Lower lobe of right lung (tissue), 2 donors: ENCODE measurements at places on chromosomes 1 and 21. TPM values are rescaled to one million over a fixed set of nuclear protein-coding genes. Genes with fewer than 3 reads are reported as not detected.

- DNase-seq = no peak
- no peaks in the 10 kb centered on the region for H3K27me3 ChIP-seq
- peaks cover 4% of the 10 kb centered on the region for H3K4me1 ChIP-seq
- H3K36me3 ChIP-seq = no peaks in the 10 kb centered on the region
- no peak overlapping the region for H3K4me3 ChIP-seq
- no peak overlapping the region for H3K27ac ChIP-seq
Observed at GRCh38 chr1:161933592-161934588, 89.8 kb downstream of the OLFML2B start.

NUDT4B gene
- not detected for total RNA-seq

- H3K27me3 ChIP-seq = no peaks in the 10 kb centered on the region
- DNase-seq = no peak
- peak overlapping the region; percentile 94 for H3K27ac ChIP-seq
Observed at GRCh38 chr1:185317886-185318310, 855 bp upstream of the IVNS1ABP start.

TCEA3 gene
- 41.9 TPM for total RNA-seq

HES3 gene
- not detected for total RNA-seq

HLX gene
- 18.5 TPM for total RNA-seq

DNA sequence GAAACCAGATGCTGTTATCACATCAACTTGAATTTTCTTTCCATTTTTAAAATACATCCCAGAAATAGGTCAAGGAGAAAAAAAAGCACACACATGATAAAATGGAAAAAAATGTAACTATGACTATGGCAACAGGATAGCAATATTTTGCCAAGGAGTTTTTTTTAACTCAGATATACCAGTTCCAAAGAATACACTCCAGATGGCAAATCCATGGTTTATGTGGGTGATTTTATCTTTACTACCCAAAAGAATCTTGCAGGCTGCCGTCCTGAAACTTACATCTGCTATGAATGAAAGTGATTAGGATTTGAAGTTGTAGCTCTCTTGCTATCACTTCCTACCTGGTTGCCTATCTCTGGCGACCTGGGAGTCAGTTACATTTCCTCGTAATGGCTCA, 91.0 kb upstream of the PLPPR4 start:
- no peaks in the 10 kb centered on the region for H3K27me3 ChIP-seq
- H3K27ac ChIP-seq = no peak overlapping the region
- no peaks in the 10 kb centered on the region for H3K36me3 ChIP-seq
- no peaks in the 10 kb centered on the region for H3K4me1 ChIP-seq
- DNase-seq = no peak

- DNase-seq = no peak
- no peaks in the 10 kb centered on the region for H3K27me3 ChIP-seq
- peaks cover 53% of the 10 kb centered on the region for H3K4me1 ChIP-seq
- no peak overlapping the region for H3K27ac ChIP-seq
- H3K4me3 ChIP-seq = no peak overlapping the region
Observed at GRCh38 chr1:68201546-68202238, 30.6 kb downstream of the WLS start.

LRRC38 gene
- not detected for total RNA-seq

DNA sequence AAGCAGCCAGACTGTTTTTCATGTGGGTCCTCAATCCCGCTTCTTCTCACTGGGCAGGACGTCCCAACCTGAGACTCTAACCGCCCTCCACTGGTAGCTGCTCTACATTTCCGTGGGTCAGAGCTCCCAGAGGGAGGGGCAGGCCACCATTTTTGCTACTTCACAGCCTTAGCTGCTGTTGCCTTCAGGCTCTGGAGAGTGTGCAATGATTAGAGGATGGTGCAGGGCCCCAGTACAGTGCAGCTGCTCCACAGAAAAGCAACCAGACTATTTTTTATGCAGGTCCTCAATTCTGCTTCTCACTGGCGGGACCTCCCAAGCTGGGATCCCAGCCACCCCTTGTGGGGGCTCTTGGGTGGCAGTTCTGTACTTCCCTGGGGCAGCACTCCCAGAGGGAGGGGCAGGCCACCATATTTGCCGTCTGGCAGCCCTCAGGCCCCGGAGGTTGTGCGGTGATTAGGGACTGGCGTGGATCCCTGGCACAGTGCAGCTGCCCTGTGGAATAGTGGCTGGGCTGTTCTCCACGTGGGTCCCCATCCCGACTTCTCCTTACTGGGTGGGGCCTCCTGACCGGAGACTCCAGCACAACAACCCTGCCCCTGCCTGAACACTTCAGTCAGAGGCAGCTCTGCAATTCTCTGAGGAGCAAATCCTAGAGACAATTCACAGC, 647.6 kb upstream of the PKN2 start:
- no peaks in the 10 kb centered on the region for H3K4me1 ChIP-seq
- no peak for DNase-seq
- no peaks in the 10 kb centered on the region for H3K36me3 ChIP-seq
- H3K27me3 ChIP-seq = no peaks in the 10 kb centered on the region

- H3K4me1 ChIP-seq = peaks cover 3% of the 10 kb centered on the region
- H3K27me3 ChIP-seq = no peaks in the 10 kb centered on the region
- DNase-seq = no peak
- H3K4me3 ChIP-seq = peak overlapping the region; percentile 92
Observed at GRCh38 chr1:114671011-114671938, 1.4 kb upstream of the DENND2C start.

DNA sequence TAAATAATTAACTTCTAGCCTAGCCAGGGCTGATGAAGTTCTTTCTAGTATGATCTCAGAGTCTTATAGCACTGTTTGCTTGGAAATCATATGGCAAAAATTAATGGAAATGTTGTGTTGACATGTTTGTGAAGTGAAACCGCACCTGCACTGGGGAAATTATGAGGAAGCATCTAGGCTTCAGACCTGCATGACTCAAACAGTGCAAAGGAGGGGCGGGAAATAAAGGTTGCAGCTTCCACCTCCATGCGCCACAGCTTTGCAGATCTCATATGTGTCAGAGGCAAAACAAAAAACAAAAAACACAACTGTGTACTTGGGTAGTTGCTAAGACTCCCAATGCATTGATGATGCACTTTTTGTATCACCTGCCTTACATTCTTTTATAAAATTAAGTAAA, 1080.6 kb downstream of the PLA2G4A start:
- H3K27ac ChIP-seq = no peak overlapping the region
- DNase-seq = no peak
- H3K36me3 ChIP-seq = no peaks in the 10 kb centered on the region
- H3K4me1 ChIP-seq = no peaks in the 10 kb centered on the region
- H3K4me3 ChIP-seq = no peak overlapping the region

TBX15 gene
- total RNA-seq = 0.15 TPM

GRCh38 chr21:44365251-44365966, 12.0 kb downstream of the TRPM2 start:
- H3K4me1 ChIP-seq = peaks cover 5% of the 10 kb centered on the region
- peaks cover 7% of the 10 kb centered on the region for H3K27me3 ChIP-seq
- no peak for DNase-seq
- H3K36me3 ChIP-seq = no peaks in the 10 kb centered on the region

ADORA3 gene
- 10.3 TPM for total RNA-seq

CAPN8 gene
- total RNA-seq = 70.6 TPM

SPEN gene
- 54.7 TPM for total RNA-seq

- H3K4me3 ChIP-seq = no peak overlapping the region
- no peaks in the 10 kb centered on the region for H3K36me3 ChIP-seq
- no peaks in the 10 kb centered on the region for H3K27me3 ChIP-seq
Observed at GRCh38 chr1:167081594-167082156, 8.5 kb downstream of the GPA33 start.

- H3K4me1 ChIP-seq = peaks cover 25% of the 10 kb centered on the region
- peak overlapping the region; percentile 74 for H3K27ac ChIP-seq
- H3K27me3 ChIP-seq = no peaks in the 10 kb centered on the region
- H3K4me3 ChIP-seq = no peak overlapping the region
- DNase-seq = peak; percentile 56
- H3K36me3 ChIP-seq = no peaks in the 10 kb centered on the region
Observed at GRCh38 chr21:25560271-25560685, 47.0 kb downstream of the MRPL39 start.

DNA sequence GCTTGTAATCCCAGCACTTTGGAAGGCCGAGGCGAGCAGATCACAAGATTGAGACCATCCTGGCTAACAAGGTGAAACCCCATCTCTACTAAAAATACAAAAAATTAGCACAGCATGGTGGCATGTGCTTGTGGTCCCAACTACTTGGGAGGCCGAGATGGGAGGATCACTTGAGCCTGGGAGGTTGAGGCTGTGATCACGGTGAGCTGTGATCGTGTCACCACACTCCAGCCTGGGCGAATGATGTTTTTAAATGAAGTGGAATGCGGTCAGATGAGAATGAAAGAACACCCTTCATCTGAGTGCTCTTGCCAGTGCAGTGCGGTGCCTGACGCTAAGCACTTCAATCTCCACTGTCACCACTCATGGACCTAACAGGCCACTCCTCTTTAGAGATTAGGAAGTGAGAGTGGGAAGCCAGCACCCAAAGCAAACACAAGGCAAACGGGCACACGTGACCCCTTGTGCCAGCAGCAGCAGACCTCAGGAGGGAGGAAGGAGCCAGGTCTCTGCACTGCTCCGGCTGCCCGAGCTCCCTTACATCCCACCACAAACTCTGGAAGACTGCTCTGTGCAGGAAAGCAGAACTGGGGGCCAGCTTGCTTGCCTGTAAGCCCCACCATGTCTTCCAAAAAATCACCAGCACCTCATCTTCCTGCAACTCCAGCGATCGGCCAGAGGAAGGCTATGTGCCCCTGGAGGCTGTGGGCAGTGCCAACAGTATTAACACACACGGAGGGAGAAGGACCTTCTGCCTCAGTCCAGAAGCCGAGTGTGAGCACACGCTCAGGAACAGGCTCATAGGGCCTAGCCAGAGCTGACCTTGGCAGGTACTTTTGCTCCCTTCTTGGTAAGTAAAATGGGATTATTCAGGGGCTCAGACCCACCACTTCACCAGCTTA, 9.7 kb downstream of the CTNNBIP1 start:
- peak; percentile 92 for DNase-seq
- peak overlapping the region; percentile 51 for H3K4me3 ChIP-seq
- H3K4me1 ChIP-seq = peaks cover 34% of the 10 kb centered on the region
- H3K27me3 ChIP-seq = no peaks in the 10 kb centered on the region
- no peaks in the 10 kb centered on the region for H3K36me3 ChIP-seq

DNA sequence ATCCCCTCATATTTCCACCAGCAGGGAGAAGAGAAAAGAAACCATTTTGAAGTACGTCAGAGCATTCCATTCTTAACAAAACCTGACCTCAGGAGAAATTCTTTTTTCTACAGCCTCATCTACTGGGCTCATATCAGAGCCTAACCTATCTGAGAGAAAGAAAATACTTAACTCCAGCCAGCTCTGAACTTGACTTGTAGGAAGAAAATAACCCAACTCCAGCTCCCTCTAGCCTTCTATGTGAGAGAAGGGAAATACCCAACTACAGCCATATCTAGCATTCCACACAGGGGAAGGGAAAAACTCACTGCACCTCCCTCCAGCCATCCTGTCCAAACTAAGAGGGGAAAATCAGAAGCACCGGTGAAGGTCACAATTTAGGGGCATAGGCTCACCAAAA, 57.7 kb downstream of the SPATA6 start:
- no peak overlapping the region for H3K27ac ChIP-seq
- H3K4me1 ChIP-seq = no peaks in the 10 kb centered on the region
- H3K36me3 ChIP-seq = no peaks in the 10 kb centered on the region
- no peak for DNase-seq
- no peak overlapping the region for H3K4me3 ChIP-seq

MYBPH gene
- total RNA-seq = not detected

NHLH1 gene
- total RNA-seq = 0.15 TPM

GRCh38 chr1:51776408-51776807, 102.1 kb downstream of the NRDC start:
- H3K36me3 ChIP-seq = peaks cover 81% of the 10 kb centered on the region
- no peak for DNase-seq
- H3K27me3 ChIP-seq = no peaks in the 10 kb centered on the region
- H3K4me3 ChIP-seq = no peak overlapping the region

PLA2G2D gene
- total RNA-seq = 0.27 TPM

GRCh38 chr21:14487490-14488432, 58.4 kb downstream of the SAMSN1 start:
- H3K4me1 ChIP-seq = no peaks in the 10 kb centered on the region
- no peak overlapping the region for H3K4me3 ChIP-seq
- H3K36me3 ChIP-seq = no peaks in the 10 kb centered on the region
- H3K27me3 ChIP-seq = no peaks in the 10 kb centered on the region
- no peak for DNase-seq
- no peak overlapping the region for H3K27ac ChIP-seq

GRCh38 chr1:228903434-228904071, 168.3 kb downstream of the RHOU start:
- H3K4me1 ChIP-seq = peaks cover 18% of the 10 kb centered on the region
- H3K27me3 ChIP-seq = no peaks in the 10 kb centered on the region
- no peak overlapping the region for H3K4me3 ChIP-seq
- DNase-seq = no peak

DNA sequence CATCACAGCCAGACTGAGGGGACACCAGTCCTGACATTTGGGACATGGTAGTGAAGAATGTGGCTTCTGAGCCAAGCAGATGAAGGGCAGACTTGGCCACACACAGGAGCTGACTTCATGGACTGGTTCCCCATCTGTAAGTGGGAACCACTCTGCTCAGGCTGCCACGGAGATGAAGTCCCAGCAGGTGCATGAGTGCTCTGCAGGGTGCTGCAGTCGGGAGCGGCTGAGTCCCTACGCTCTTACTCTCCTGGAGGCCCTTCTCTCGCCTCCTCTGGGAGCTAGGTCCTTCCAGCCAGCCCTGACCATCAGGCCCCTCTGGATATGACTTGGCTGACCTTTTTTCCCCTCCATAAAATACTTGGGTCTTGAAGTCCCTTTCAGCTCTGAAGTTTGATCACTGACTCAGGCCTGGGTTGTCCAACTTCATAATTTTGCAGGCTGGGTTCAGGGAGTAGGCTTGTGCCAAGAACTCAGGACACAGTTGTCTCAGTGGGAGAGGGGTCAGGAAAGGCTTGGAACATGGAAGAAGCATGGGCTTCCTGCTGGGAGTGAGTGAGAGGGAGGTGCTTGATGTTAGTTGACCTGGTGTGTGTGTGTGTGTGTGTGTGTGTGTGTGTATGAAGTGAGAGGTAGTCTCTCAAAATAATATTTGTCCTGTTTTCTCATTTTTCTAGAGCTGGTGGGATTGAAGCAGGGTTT, 21.0 kb upstream of the EPS8L3 start:
- DNase-seq = peak; percentile 44
- H3K27ac ChIP-seq = no peak overlapping the region
- H3K36me3 ChIP-seq = no peaks in the 10 kb centered on the region
- no peak overlapping the region for H3K4me3 ChIP-seq
- H3K27me3 ChIP-seq = no peaks in the 10 kb centered on the region
- peaks cover 40% of the 10 kb centered on the region for H3K4me1 ChIP-seq

RASSF5 gene
- total RNA-seq = 48.2 TPM

ANGPTL1 gene
- total RNA-seq = 12.3 TPM

GRCh38 chr1:992362-992761, 7.5 kb downstream of the HES4 start:
- DNase-seq = no peak
- H3K4me1 ChIP-seq = no peaks in the 10 kb centered on the region
- no peak overlapping the region for H3K27ac ChIP-seq

DONSON gene
- 5.0 TPM for total RNA-seq

DNA sequence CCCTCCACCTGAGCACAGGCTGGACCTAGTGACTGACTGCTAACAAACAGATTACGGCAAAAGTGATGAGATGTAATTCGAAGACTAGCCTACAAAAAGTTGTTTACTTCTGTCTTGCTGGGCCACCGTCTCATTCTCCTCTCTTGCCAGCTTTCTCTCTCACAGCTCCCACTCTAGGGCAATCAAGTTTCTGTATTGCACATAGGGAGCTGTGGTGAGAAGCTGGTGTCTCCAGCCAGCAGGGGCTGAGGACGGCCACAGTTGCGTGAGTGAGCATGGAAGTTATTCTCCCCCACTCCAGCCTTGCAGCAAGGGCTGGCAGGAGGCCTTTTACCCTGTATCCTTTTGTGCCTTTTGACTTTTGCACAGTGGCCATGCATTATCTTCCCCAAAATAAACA, 8.6 kb upstream of the COL6A2 start:
- H3K4me1 ChIP-seq = no peaks in the 10 kb centered on the region
- H3K27ac ChIP-seq = no peak overlapping the region
- H3K4me3 ChIP-seq = no peak overlapping the region
- H3K27me3 ChIP-seq = peaks cover 4% of the 10 kb centered on the region
- no peaks in the 10 kb centered on the region for H3K36me3 ChIP-seq
- DNase-seq = no peak
